DMS79 treated with DMSO at 0.1 percent for 48 hours (cell line): ENCODE measurements at places on chromosomes 3 and 15.
A peak's percentile ranks its signal among the peaks of the same experiment; 100 is the strongest.

DNA sequence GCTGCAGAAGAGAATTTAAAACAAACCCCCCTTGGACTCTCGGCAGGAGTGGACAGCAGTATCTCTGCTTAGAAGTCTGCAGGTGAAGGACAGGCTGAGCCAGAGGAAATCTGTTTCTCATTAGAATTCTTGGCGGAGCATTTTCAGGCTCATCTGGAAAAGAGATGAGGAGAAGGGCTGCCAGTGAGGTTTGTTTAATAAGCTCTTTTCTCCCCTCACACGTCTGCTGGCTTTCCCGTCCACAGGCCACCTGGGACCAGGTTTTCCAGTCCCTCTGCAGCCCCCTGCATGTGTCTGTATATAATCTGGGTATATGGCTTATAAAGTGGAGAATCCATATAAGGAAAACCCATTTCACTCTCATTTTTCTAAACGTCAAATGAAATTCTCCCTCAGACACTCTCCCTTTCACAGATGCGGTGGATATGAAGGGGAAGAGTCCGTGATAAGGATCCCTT is 155.4 kb upstream of the TPM1 start:
- no peak for DNase-seq

GRCh38 chr3:38247366-38248035 is 18.1 kb upstream of the SLC22A13 start:
- DNase-seq, result no peak

DNA sequence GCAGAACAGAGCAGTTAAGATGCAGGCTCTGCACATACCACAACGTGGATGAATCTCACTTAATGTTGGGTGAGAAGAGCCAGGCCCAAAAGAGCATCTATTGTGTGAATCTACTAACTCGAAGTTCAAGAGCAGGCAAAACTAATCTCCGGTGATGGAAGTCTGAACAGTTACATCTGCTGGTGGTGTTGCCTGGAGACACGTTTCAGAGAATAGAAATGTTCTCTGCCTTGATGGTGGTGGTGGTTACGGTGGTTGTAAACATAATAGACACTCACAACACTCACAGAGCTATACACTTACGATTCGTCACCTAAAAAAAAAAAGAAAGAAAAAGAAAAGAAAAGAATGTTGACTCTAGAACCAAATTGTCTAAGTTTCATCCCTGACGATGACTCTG is 86.8 kb downstream of the LIPC start:
- DNase-seq, result no peak

DNA sequence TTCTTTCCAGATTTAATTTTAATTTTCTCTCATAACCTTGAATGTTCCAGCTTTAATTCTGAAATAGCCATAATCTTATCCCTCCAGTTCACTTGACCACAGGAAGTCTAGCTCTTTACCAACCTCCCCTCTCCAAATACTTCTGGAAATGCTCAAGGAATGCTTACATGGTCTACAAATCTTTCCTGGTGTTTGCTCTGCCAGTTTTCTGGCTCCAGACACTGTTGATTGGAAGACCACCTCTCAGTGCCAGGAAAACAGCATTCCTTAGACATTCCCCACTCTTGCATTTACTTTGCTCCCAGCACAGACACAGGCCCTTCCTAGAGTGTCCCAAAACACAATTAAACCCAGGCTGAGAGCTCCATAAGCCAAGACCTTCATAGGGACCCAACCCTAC is 98.6 kb downstream of the MESD start:
- DNase-seq, result no peak

DNA sequence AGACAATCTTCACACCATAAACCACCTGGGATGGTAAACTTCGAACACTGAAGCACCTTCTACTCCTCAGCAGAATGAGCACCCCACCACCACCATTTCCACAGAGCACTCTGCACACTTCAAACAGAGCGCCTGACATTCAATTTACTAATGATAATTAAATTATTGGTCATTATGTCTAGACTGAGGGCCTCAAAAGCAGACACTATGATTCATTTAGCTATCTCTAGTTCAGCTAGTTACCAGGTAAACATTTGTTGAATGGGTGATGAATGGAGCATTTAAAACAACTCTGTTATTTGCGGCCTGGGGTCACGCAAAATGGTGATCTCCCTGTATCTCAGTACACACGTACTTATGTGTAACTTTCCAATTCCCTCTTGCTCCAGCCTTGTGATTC is 40.9 kb downstream of the ACAP2 start:
- DNase-seq, result no peak

DNA sequence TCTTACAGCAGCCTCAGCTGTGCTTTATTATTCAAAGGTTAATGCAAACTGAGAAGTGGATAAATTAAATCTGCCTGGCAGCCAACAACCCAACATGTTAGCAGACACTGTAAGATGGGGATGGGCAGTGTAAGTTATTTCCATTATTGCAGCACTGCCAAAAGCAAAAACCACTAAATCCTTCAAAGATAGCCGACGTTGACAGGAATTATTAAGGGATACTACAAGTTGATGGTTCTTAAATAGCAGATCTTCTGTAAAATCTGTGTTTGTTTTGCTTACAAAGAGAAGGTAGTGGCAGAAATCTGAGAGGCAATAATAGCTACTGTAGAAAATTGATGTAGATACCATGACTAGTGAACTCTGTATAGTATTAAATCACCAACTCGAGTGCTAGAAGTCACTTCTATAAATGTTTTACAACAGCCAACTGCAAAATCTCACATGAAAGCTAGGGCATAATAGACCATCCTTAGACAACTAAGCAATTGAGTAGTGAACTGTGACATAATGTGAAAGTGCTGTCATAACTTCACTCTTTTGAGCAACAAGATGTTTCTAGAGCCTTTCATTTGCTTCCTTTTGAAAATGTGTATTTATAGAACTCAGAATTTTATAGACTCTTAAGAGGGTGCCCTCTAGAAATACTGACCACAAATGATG is 278.6 kb downstream of the UBE2E2 start:
- DNase-seq, result no peak

- no peak for DNase-seq
Observed at GRCh38 chr15:78598348-78598747, 22.4 kb downstream of the CHRNA3 start.

GRCh38 chr3:162142511-162142910 is 645.9 kb downstream of the OTOL1 start:
- no peak for DNase-seq

- no peak for DNase-seq
Observed at GRCh38 chr3:175186511-175186910, 327.4 kb downstream of the NAALADL2 start.

GRCh38 chr3:171122240-171122639 is 95.7 kb upstream of the SLC2A2 start:
- DNase-seq, result no peak

DNA sequence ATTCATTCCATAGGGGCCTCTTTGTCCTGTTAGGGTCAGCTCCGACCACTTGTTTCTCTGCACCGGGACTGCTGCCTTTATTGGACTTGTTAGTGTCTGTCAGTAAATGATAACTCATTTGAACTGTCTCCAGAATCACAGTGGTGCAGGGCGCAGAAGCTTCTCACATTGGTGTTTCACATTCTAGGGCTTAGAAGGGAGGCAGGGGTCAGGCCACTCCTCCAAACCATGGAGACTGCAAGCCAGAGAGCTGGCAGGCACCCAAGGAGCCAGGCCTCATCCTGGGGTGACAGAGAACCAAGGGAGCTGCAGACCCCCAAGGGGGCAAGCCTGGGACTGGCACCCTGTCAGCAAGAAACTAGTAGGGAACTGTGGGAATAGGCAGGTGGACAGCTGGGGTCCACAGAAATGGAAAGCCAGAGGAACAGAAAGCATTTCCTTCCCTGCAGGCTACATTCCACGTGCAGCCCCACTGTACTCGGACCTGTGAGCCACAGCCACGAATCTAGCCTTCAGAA is 49.1 kb downstream of the CCNL1 start:
- no peak for DNase-seq

GRCh38 chr3:50602595-50603191 is 8.9 kb downstream of the CISH start:
- DNase-seq, result peak; percentile 4

DNA sequence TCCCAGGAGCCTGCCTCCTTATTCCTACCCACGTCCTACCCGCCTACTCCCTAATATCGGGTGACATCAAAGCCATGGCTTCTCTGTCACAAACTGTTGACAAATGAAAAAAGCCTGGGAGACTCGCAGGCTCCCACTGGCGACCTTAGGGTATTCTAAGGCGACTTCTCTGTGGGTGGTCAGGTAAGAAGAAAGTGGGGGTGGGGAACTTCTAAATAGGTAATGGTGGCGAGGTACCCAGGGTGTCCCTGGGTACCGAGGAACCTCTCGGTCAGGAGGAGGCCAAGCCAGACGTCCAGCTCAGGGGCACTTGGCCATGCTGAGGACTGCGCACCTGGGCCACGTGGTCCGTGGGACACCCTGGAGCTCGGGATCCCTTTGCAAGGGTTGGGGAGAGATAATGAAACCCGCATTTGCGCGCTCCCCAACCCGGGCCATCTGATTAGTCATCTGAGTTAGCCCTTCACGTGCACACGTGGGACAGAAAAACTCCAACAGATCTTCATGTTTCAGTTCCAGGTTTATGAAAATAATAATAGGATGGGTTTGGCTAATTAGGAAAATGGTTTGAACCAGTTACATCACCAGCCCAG is 78.2 kb downstream of the NR2F2 start:
- DNase-seq, result no peak

GRCh38 chr3:33074217-33075067 is 22.5 kb downstream of the GLB1 start:
- DNase-seq, result no peak

- no peak for DNase-seq
Observed at GRCh38 chr3:107346564-107346963, 30.7 kb upstream of the CCDC54 start.

DNA sequence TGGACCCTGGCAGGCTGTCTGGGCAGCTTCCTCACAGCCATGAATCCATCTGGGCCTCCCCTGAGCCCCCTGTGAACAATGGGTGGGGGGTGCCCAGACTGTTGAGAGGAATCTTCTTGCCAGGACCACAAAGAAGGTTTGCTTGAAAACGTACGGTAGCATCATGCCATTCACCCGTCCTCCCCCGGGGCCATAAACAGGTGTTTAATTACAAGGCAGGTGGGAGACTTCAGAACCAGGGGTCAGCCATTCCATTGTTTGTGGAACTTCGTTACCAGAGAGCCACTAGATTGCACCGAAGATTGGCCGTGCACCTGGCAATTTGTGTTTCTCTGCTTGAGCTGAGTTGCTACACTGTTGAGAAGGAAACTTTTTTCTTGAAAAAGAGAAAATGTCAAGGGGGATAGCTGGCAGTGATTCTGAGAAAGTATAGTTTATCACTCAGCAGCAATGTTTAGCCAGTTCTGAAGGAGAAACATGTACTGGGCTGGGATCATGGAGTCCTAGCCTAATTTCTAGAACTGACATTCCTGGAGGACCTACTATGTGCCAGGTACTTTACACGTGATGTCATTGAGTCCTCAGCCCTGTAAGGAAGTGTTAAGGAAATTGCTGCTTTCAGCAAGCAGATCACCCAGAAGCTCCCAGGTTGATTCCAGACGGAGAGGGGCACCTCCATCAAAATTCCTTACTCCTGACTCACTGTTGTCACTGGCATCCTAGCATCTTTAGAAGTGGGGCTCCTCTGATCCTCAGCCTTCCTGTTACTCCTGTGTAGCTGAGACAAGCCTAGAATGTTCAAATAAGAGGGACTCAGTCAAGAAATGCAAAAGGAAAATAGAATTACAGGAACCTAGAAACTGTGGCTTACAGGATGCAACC is 103.8 kb upstream of the UBE2E1 start:
- DNase-seq, result no peak

DNA sequence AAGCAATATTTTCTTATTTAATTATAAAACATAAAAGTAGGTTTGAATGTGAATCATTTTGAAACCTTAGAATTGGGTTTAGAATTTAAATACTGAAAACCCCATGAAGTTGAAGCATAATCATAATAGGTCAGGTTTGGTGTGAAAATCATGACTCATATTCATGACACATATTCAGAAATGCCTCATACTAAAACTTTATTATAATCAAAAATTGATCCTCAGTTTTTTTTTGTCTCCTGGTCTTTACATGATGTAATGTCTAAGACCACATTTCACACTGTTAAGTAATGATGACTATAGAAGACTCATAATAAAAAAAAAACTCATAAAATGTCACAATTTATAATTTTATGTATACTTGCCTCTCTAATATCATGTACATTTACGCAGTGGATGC is 190.4 kb downstream of the FOXP1 start:
- DNase-seq, result no peak
